ENCODE measurements at places on chromosomes 13 and 19.

DNA sequence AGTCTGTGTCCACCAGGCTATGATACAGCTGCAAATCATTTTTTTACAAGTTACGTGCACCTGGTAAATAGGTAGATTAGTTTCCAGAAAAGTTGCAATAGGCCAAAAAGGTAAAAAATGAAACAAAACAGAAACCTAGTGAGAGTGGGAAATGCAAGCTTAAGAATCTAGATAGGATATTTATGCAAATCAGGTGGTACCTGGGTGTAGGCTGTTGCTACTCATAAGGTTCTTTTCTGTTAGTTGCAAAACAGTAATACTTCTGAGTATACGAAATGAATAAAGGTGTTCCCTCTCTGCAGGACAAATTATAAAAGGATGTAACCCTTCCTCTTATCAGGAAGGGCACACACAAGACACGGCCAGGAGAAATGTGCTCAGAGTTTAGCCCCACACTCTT lies 97.9 kb downstream of the UGGT2 start:
- no peak for DNase-seq

DNA sequence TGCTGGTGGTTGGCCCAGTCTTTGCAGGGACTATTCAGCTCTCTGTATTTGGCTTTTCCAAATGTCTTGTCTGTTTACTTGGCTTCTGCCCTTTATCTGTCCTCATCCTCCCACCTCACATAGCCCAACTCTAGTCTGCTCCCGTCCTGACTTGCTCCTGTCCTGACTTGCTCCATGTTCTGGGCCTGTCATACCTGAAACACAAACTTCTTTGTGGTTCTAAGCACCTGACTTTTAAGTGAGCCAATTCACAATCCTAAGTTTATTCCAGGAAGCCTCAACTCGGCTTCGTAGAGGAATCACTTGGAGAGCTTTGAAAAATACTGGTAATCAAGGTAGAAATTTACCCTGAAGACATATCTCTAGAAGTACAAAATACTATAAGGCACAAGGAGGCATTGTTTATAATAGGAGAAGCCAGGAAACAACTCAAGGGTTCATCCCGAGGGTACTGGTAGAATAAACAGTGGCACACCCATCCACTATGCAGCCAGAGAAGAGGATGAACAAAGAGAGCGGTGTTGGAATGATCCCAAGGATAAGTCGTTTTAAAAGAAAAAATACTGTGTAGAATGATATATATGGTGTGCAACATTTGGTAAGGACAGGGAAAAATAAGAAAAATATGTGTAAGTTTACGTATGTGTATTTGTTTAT lies 284.5 kb downstream of the FGF14 start:
- no peak for DNase-seq

GRCh38 chr19:50461066-50461875 lies 15.0 kb upstream of the EMC10 start:
- DNase-seq = peak; percentile 67

- no peak for DNase-seq
Observed at GRCh38 chr13:109180905-109181425, 551.6 kb downstream of the MYO16 start.

All from left lung (tissue), 14 donors.